ENCODE measurements at places on chromosomes 12 and 14.

DNA sequence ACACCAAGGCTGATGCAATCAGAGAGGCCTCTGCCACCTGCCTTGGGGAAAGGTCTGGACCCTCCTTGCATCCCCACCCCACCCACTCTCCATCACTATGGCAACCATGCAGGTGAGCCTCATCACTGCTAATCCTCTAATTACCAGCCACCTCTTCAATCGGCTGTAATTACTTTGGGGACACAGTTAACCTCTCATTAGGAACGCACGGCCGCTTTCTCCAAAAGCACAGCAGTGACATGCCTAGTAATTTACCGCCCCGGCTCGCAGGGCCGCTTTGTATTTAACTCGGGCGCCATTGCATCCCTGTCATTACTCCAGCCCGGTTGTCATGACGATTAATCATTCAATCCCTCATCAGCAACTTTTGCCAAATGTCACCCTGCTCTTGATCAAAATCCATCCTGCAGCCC is 36.3 kb upstream of the FAM222A start:
- no peak for DNase-seq

- DNase-seq = peak; percentile 63
Observed at GRCh38 chr12:13165617-13166041, 30.9 kb upstream of the EMP1 start.

DNA sequence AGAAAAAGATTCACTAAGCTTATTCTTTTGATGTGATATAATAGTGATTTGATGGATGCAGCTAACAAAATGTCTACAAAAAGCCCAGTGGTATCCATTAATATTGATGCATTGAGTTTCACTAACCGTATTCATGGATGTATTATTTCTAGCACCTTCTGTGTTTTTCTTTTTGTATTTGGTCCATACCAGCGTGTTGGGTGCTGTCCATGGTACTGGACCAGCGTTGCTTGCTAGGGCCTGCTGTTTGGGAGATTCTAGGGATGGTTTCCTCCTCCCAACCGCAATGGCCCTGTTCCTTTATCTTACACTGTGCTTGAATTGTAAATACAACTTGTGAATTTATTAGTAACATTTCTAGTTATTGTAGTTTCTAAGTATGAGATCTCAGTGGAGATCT is 31.7 kb downstream of the ANO4 start:
- DNase-seq = no peak

- DNase-seq = no peak
Observed at GRCh38 chr14:88297306-88297705, 25.8 kb downstream of the KCNK10 start.

DNA sequence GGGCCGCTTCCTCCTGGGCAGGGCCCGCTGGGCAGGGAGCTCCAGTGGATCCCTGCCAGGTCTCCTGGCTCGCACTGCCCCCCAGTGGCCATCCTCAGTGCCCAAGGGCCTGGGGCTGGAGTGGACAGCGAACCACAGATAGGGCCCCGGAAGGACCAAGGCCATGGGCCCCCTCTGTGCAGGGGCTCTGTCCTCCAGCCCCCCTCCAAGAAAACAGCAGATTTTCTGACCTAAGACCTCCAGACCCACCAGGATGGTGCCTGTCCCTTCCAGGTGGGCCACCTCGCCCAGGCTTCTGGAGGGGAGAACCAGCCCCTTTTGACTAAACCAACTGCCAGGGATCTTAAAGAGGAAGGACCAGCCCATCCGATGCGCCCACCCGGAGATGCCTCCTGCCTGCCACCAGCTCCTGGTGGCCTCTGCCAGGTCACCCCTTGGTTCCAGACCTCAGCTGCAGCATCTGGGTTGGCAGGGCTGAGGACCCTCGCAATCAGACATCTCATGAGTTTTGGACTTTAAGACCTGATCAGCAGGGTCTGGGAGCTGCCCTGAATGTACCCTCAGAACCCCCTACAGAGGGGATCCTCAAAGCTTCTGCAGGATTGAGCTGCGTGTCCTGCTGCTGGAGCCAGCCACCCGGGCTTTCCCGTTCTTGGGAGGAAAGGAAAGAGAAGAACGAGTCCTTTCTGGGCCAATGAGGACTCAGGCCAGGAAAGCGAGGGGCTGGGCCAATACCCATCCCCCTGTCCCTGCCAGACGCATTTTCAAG is 325.8 kb upstream of the DIO3 start:
- DNase-seq = no peak

DNA sequence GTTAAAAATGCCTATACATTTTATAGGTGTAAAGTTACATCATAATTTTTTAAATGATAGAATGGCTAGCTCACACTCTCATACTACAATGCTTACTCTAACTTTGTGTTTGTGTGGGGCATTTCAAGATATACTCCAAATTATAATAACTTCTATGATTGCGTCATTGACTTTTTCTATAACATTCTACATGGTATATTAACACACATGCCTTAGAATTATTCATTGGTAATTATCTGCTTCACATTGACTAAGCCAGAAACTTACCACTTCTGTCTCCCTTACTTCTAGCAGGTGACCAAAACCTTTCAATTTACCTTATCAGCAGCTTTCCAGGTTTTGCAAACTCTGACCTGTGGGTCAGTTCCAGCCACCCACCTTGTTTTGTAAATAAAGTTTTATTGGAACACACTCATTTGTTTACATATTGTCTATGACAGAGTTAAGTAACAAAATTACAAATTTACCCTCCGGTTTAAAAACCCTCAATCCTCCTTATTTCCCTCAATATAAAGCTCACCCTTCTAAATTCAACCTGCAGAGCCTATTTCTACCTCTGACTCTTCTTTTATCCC is 12.7 kb upstream of the FLRT2 start:
- DNase-seq = no peak

GRCh38 chr14:28365510-28365909 is 401.1 kb upstream of the FOXG1 start:
- no peak for DNase-seq

GRCh38 chr14:74911704-74912103 is 11.4 kb downstream of the RPS6KL1 start:
- DNase-seq = no peak

DNA sequence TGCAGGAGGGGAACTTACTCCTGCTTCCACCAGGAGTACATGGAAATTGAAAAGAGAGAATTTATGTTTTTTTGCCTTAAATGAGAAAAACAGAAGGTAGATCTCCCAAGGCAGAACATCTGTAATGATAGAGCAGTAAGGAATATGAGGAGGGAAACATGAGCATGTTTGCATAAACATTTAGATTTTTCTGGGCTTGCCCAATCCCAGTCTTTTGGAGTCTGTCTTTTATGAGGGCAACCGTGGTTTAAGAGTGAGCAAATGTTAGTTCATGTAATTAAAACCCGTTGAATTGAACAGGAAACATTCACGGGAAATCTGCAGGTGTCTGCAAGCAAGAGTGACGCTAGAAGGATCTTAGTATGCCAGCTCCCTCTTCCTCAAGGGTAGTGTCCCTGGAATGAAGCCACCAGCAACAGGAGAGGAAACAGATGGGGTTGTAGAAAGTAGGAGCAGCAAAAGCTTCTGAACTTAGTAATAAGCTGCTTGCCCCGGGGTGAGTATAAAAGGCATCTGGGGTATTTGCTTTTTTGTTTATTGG is 79.3 kb downstream of the ARF6 start:
- DNase-seq = no peak

- peak; percentile 3 for DNase-seq
Observed at GRCh38 chr12:76878099-76878898, 520 bp downstream of the CSRP2 start.

- DNase-seq = no peak
Observed at GRCh38 chr12:92108651-92109050, 37.0 kb downstream of the BTG1 start.
